Uterus (tissue), 4 donors: ENCODE measurements at places on chromosomes 12 and 14. TPM values are rescaled to one million over a fixed set of nuclear protein-coding genes. Genes with fewer than 3 reads are reported as not detected.

DNA sequence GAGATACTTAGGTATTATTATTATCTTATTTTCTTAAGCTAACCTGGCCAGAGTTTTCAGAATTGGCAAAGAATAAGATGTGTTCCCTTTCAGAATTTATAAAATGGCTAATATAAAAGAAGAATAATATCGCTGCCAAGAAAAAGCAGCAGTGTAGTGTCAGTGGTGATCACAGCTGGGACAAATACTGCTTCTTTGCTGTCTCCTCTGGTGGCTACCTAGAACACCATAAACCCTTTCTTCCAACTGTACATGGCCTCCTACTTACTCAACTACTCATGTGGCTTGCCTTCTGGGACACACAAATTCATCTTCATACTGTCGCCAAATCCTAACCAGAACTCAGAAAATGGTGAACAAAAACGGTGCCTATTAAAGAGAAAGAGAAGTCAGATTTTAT lies 72.7 kb downstream of the MED13L start:
- DNase-seq: no peak

DNA sequence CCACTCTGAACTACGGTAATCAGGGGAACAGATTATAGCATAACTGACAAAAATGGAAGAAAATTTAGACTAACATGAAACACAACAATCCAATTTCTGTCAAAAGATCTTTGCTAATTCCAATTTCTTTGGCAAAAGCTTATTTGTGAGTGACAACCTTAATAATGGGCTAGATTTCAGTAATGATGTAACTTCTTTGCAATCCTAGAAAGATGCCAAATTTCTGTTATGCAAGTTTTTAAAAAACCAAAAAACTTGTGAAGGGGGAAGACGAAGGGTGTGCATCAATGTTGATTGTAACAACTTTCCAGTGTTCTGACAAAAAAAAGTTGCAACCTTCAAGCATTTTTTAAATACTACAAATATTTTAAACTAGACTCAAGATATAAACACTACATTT lies 59.9 kb downstream of the DICER1 start:
- DNase-seq: no peak

DNA sequence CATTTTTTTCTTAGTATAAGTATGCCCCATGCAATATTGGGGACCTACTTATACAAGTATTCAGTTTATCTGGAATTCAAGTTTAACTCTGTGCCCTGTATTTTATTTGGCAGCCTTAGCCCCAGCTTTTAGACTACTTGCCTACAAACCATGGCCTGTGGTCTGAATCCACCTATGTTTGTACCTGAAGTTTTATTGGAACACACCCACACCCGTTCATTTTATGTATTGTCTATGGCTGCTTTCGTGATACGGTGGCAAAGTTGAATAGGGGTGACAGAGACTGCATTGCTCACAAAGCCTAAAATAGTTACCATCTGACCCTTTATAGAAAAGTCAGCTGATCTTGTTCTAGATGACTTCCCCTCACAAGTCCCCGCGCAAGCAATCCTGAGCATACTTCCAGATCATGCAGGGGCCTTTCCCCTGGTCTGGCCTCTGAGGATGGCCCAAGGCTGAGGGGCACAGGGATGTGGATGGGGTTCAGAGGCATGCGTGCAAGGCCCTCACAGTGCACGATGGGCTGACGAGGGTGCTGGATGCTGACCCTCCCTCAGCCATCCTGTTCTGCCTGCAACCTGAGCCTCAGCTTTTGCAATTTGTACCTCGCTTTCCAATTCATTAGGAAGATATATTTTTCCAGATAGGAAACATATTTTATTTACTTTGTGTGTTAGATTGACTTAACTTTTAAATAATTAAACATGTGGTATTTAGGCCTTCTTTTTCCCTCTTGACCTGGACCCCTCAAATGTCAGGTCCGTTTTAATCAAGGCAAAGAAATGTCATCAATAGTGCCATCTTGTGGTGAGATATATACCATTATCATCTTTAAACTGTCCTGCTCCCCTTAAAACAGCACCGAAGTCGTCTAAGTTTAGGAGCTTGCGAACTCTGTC lies 527.3 kb upstream of the CCDC196 start:
- no peak for DNase-seq

KLRC2 gene
- not detected for total RNA-seq

DNA sequence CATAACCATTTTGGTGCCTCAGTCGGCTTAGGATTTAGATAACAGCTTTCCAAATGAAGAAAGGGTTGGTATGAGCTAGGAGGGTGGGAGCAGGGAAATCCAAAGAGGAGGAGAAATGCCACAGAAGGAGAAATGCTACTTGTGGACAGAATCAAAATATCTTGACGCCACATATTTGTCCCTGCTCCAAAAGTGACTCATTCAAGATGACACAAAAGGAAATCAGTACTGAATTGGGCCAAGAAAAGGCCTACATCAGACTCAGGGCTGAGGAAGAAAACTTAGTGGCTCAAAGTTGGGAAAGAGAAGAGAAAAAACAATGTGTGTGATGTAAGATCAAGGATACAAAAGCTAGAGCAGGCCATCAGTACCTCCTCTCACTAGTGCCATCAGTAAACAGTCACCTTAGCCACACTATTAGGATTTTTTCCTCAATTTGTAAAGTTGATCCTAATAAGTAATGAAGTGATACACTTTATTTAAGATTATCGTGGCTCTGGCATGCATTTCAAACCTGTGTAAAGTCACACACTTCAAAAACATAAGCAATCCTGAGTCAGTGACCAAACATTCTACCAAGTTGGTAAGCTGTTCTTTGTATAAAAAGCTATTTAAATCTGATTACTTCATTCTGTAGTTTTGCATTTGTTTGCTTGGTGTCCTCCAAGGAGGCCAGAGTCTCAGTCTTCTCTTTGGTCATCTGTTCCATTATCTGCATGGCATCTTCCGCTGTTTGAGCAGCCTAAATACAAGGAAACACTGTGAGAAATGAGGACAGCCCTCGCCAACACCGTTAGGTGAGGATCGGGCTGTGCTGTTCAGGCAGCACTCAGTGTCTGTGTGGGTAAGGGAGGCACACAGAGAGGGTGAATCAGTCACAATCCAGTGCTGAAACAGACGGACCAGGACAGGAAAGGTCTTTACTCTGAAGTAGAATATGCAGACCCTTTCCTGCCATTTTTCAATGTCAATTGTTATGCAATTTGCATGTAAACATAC lies 52.6 kb upstream of the VPS33A start:
- DNase-seq: no peak

DNA sequence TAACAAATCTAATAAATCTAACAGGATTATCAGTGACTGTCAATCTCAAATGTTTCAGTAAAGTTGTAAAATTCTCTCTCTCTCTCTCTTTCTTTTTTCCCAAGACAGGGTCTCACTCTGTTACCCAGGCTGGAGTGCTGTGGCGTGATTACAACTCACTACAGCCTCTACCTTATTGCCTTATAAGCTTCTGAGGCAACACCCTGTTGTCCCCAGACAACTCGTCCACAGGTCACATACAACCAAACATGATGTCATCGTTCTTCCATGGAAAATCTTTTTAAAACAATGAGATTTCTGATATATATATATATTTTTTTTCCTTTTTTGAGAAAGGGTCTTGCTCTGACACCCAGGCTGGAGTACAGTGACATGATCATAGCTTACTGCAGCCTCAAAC lies 151.4 kb upstream of the RGS6 start:
- no peak for DNase-seq

GRCh38 chr14:21734457-21735074 lies 60.9 kb upstream of the OR4E1 start:
- no peak for DNase-seq

ATN1 gene
- 25.3 TPM for total RNA-seq

DNA sequence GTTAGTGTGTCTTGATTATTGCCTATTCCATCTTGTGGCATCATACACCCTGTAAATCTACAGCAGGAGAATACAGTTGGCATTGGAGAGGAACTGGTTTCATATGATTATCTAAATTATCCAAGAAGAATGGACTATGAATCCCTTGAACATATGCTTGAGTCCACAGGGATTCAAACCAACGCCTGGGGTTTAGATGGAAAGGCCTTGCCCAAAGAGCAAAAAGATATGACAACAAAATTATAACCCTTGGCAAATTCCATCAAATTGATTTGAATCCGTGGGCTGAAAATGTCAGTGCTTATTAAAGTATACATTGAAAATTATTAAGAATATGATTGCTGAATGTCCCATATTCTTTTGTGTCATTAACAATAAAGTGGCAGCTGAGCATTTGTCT lies 108.2 kb downstream of the PDE3A start:
- no peak for DNase-seq

DNA sequence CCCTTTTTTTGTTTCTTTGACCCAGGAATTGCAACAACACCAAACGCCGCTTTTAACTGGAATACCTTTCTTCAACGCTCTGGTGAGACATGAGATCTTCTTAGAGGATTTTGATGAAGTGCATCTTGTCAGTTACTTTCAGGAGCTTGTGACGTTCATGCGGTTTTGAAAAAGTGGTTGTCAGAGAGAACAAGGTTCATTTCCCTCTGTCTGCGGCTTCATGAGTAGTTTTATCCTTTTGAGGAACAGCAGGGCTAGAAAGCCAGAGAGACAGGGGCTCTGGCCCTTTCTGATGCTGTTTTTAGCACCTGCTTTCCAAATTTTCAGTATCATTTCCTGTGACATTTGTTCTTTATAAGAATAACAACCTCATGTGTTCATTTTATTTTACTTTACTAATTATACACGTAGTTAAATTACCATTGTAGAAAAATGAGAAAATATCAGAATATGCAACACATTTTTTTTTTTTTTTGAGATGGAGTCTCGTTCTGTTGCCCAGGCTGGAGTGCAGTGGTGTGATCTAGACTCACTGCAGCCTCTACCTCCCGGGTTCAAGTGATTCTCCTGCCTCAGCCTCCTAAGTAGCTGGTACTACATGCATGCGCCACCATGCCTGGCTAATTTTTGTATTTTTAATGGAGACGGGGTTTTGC lies 61.8 kb downstream of the GLT1D1 start:
- DNase-seq: no peak

CD69 gene
- total RNA-seq: 2.4 TPM

- no peak for DNase-seq
Observed at GRCh38 chr14:58977366-58977765, 211.1 kb upstream of the DAAM1 start.

SLC39A5 gene
- 0.52 TPM for total RNA-seq

- no peak for DNase-seq
Observed at GRCh38 chr12:103178366-103179080, 221.0 kb downstream of the ASCL1 start.

RILPL1 gene
- 2.9 TPM for total RNA-seq
